ENCODE measurements at places on chromosomes 16 and 17. TPM values are rescaled to one million over a fixed set of nuclear protein-coding genes. Genes with fewer than 3 reads are reported as not detected.

Gene TLCD2
- total RNA-seq: 2.6 TPM

DNA sequence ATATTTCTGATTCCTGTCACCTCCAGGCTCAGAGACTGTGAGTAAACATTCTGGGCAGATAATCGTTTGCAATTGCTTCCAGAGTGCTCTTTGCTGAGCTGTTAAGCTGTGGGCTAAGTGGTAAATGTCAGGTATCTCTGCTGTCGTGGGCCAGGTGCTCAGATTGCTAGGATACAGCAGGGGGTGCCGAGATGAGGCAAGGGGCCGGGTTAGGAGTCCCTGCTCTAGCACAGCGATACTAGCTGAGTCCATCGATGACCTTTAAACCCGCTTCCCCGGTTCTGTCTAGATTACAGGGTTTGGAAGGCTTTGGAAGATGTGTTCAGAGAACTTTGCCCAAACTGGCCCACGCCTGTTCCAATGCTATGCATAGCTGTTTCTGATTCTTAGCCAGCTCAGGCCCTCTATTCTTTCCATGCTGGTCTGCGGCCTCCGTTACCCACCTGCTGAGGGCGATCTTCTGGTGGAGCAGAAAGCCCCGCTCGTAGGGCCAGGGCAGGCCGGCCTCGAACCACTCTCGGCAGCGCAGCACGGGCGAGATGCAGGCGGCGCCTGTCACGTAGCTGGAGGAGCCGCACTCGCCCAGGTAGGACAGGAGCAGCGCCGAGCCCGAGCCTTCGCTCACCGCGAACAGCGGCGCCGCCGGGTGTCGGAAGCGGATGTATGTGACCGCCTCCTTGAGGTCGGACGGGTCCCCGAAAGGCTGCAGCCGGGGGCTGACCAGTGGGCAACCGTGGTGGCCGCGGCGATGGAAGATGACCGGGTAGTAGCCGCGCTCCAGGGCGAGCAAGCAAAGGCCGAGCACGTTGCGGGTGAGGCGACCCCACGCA lies 979 bp downstream of the ABHD15 start:
- peak; percentile 81 for DNase-seq

DNA sequence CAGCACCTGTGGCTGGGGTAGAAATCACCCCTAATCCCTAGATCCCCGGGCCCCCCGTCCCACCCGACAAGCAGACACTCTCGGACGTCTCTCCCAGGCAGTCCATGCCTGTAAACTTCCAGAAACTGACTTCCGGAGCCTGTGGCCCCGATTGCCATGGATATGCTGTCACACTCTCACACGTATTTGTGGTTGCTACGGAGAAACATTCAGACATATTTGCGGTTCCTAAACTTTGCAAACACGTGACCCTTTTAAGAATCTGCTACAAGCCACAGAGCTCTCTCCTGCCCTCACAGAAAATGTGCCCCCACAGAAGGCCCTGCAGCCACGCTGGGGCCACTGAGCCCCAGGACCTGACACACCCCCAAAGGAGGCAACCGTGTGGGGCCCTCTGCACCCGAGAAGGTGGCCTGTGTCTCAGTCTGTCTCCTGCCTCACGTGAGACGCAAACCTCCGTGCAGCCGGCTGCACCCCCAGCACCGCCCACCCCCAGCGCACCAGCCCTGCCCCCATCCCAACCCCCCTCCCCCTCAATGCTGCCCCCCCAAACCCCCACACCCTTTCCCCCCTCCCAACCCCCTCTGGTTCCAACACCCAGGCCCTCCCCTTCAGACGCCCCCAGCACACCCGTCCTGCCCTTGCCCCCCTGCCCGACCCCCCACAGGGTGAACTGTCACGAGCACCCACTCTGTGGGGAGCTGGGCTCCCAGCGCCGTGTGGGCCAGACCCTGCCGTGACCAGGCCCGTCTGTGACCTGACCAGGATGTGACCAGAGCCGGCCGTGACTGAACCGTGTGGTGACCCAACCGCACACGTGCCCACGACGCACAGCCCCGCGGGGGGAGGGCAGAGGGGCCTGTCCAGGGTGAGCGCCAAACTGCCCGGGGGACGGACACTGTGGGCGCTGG lies 66.3 kb upstream of the METRNL start:
- no peak for DNase-seq

Gene CHST4
- not detected for total RNA-seq

GRCh38 chr16:79081297-79082066 lies 519.1 kb downstream of the MAF start:
- DNase-seq: no peak

DNA sequence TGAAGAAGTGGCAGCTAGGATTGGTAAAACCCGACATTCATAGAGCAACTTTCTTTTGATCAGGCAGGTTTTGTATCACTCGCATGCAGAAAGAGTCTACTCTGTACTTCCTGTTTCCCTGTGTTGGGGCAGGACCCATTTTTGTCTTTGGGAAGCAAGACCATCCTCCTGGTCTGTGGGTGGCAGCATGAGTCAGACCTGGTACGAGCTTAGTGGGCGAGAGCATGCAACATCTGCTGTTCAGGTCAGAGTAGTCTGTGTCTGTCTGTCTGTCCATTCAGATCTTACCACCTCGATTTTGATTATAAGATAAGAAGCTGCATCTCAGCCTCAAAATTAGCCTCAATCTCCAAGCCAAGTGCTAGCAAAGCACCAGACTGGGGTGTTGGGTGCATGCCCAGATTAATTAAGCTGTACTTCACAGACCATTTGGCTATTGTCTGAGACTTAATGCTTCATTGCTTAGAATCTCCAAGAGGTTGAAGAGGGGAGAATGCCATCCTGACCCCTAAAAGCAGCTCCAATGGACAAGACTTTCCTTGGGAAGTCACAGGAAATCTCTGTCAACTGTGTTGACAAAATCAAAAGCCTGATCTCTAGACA lies 110.9 kb downstream of the XYLT1 start:
- no peak for DNase-seq

Gene HEATR9
- not detected for total RNA-seq

DNA sequence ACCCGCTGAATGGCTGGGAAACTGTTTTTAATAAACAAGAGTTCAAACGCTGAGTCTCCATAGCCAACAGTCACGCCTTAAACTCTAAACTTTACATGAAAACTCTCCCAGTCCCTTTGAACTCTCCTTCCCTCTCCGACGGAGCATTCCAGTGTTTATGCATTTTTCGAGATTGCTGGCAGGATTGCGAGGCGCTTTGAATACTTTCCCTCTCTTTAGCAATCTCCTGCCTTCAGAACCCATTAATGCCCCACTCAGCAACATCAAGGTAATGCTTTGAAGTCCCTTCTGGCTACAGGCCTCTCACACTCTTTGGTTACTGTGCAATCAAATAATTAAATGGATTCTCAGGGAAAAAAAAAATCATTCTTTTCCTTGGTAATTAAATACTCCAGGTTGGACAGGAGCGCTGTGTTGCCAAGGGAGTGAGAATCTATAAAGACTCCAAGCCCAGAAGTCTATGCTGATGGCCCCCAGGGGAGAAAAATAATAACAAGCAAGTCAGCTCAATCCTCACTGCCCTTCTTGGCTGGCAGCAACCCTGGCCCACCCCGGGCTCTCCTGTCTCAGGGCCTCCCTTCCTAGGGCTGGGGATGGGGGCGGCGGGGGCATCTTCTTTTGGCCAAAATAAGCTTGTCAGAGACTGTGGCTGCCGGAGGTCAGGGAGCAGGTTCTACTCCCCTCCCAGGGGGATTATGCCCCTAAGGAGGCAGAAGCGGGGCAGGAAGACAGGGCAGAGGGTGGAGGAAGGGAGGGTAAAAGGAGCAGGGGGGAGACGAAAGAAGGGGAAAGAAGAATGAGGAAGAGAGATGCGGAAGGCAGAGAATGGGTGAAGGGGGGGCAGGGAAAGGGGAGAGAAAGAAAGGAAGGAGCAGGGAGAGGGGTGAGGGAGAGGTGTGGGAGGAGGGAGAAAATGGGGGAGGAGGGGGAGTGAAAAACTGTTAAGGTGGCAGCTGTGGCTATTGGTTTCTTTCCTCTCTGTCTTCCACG lies 45.2 kb downstream of the AXIN2 start:
- no peak for DNase-seq

DNA sequence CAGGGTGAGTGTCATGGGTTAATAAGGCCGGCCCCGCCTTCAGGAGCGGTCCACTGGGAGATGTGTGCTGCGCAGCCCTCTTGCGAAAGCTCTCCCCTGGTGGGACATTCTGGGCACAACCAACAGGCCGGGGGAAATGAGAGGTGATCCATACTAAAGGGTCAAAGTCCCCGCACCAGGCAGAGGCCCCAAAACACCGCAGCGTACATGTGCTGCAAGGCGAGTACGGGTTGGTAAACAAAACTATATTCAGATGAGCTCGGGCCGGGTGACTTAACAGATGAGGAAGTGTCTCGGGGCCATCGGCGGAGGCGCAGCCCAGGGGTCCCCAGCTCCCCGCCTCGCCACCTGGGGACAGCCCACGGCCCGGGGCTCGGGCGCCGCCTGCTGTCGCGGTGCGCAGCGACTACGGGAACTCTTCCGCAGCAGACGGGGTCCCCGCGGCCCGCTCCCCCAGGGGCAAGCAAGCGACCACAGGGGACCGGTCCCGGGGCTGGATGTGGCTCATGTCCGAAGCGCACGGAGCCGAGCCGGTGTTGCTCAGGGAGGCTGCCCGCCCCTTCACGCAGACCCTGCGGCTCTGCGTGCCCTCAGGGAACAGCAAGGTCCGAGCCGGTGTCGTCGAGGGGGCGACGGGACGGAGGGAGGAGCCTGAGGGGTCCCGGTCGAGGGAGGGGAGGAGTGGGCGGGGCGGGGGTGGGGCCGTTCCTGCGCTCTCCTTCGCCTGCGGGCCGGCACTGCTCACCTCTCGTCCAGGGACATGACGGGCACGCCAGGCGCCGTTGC lies at the start of gene RAB37:
Gene RAB37 (plus strand): TSS at position 744 of the 786 bp plus-strand sequence. CDS start 17 bp downstream, at position 761.
- peak; percentile 79 for DNase-seq

GRCh38 chr16:65005696-65006095 lies 116.2 kb downstream of the CDH11 start:
- DNase-seq: no peak

DNA sequence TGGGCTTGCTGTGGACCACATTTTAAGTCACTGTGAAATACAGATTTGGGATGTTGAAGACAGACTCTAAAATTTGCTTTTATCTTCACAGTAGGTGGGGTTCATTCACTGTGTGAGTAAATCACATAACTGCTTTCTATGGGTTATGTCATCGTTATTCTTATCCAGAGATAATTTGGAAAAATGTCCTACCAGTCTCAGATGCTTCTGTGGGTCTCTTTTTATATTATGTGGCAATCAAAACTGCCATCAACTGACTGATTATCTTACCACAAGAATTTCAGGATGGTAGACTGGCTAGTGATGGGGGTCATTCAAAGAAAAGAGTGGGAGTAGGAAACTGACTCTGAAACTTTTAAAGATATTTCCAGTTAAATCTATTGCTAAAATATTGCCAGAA lies 3.1 kb downstream of the HSBP1 start:
- no peak for DNase-seq

DNA sequence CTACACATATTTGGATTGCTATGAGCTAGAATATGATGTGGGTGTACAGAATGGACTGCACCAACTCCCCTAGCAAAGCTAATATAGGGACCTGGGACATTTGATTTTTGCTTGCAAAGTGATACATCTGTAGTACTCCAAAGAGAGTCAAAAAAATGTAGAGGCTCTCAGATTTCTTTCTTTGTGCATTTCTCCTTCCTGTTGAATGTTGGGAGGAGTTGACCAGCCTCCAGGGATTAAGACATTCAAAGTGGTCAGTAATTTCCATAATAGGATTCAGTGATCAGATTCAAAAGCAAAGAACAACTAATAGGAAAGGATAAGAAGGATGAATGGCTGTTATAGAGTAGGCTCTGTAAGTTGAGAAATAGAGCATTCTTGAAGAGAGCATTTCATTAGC lies 934.9 kb downstream of the KCNJ2 start:
- no peak for DNase-seq

- DNase-seq: no peak
These were observed 264.1 kb downstream of the PHKB start for GRCh38 chr16:47725188-47725695.

GRCh38 chr16:28875134-28876018 lies 2.9 kb upstream of the ATP2A1 start:
- no peak for DNase-seq

Gene SMPD3
- total RNA-seq: not detected

Gene LGALS3BP
- 312 TPM for total RNA-seq

Gene GFAP
- total RNA-seq: 7.0 TPM

DNA sequence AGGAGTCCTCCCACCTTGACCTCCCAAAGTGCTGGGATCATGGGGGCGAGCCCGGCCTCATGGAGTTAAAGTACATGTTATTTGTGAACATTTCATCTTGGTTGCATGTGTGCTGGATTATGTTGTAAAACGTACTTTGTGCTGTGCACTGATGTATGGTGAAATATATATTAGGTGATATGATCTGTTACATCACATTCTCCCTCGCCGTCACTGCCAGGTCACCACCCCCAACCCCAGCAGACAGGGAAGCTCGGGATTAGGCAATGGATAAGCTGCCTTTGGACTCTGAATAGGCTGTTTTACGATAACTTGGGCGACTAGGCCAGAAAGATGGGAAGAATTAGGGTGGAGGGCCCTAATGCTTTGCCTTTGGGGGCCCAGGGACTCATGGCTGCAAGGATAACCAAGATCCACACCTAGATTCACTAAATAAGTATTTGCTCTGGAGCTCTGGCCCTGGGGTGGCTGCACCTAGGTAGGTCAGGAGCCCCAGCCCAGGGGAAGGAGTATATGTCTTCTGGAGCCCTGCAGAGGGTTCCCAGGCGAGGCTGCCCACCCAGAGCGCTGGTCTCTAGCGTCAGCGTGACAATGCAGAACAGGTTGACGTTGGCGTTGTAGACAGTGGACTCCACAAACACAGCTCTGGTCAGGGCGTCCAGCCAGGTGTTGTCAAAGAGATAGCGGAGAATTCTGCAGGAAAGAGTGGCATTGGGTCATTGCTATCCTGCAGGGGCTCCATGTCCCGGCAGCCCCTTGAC lies 27.1 kb upstream of the GCSH start:
- DNase-seq: no peak

Gene LRRC37A3
- total RNA-seq: 4.2 TPM

Data from cardiac septum (tissue), 1 donor.